Upper lobe of left lung (tissue), 6 donors: ENCODE measurements at places on chromosomes 6 and 20. TPM values are rescaled to one million over a fixed set of nuclear protein-coding genes. Genes with fewer than 3 reads are reported as not detected.
A peak's percentile ranks its signal among the peaks of the same experiment; 100 is the strongest.

- H3K4me1 ChIP-seq = no peaks in the 10 kb centered on the region
- DNase-seq = no peak
- no peaks in the 10 kb centered on the region for H3K36me3 ChIP-seq
- H3K27ac ChIP-seq = no peak overlapping the region
Observed at GRCh38 chr6:109202409-109203264, 107.3 kb downstream of the CEP57L1 start.

RMND1 gene
- 17.0 TPM for total RNA-seq

HSPA1A gene
- total RNA-seq = 80.7 TPM

- no peaks in the 10 kb centered on the region for H3K36me3 ChIP-seq
- H3K27ac ChIP-seq = no peak overlapping the region
- no peaks in the 10 kb centered on the region for H3K27me3 ChIP-seq
- no peak overlapping the region for H3K4me3 ChIP-seq
- no peaks in the 10 kb centered on the region for H3K4me1 ChIP-seq
Observed at GRCh38 chr6:135129136-135129856, 51.8 kb upstream of the MYB start.

SAMD5 gene
- 5.3 TPM for total RNA-seq

DNA sequence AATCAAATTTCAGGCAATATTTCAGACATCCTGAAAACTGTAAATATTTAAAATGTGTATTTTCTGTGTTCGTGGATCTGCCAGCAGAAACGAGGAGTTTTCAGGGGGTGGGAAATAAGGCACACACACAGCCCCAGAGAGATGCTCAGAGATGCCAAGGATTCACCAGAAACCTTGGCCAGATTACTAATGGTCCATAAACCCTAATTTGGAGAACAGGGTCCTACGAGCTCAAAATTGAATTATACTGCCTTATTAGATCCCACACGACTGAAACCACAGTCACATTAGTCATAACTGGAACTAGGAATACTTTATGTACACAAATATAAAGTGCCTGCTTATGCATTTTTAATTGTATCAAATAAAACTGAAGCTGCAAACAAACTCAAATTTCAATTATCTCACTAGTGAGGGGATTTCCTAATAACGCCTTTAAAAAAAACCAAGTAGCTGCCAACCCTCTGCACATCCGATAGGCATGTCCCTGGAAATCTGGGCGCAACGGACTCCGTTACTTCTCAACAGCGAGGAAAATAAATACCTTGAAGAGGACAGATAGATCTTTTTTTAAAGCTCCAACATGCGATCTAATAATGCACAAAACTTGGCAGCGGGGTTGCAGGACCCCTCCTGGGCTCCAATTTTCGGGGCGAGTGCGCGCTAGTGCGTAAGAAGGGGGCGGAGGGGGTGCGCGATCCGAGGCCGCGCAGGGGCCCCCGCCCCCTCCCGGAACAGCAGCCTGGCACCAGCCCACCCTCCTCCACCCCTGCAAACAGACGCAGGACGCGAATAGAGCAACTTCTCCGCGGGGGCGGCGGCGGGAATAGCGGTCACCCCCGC is 897 bp downstream of the CHD6 start:
- peaks cover 16% of the 10 kb centered on the region for H3K4me1 ChIP-seq
- peak overlapping the region; percentile 68 for H3K4me3 ChIP-seq
- peak; percentile 36 for DNase-seq
- no peak overlapping the region for H3K27ac ChIP-seq
- H3K27me3 ChIP-seq = no peaks in the 10 kb centered on the region

GRIK2 gene
- 1.2 TPM for total RNA-seq

GRCh38 chr6:30914854-30915590 is 984 bp downstream of the VARS2 start:
- H3K27me3 ChIP-seq = no peaks in the 10 kb centered on the region
- H3K27ac ChIP-seq = peak overlapping the region; percentile 94
- H3K4me1 ChIP-seq = peaks cover 28% of the 10 kb centered on the region
- H3K4me3 ChIP-seq = peak overlapping the region; percentile 79
- peaks cover 57% of the 10 kb centered on the region for H3K36me3 ChIP-seq

C20orf202 gene
- total RNA-seq = not detected

GRCh38 chr6:116208056-116208785 is 45.7 kb downstream of the TSPYL4 start:
- no peak overlapping the region for H3K27ac ChIP-seq
- H3K36me3 ChIP-seq = no peaks in the 10 kb centered on the region
- no peak overlapping the region for H3K4me3 ChIP-seq
- no peaks in the 10 kb centered on the region for H3K27me3 ChIP-seq
- DNase-seq = no peak
- H3K4me1 ChIP-seq = no peaks in the 10 kb centered on the region

DNA sequence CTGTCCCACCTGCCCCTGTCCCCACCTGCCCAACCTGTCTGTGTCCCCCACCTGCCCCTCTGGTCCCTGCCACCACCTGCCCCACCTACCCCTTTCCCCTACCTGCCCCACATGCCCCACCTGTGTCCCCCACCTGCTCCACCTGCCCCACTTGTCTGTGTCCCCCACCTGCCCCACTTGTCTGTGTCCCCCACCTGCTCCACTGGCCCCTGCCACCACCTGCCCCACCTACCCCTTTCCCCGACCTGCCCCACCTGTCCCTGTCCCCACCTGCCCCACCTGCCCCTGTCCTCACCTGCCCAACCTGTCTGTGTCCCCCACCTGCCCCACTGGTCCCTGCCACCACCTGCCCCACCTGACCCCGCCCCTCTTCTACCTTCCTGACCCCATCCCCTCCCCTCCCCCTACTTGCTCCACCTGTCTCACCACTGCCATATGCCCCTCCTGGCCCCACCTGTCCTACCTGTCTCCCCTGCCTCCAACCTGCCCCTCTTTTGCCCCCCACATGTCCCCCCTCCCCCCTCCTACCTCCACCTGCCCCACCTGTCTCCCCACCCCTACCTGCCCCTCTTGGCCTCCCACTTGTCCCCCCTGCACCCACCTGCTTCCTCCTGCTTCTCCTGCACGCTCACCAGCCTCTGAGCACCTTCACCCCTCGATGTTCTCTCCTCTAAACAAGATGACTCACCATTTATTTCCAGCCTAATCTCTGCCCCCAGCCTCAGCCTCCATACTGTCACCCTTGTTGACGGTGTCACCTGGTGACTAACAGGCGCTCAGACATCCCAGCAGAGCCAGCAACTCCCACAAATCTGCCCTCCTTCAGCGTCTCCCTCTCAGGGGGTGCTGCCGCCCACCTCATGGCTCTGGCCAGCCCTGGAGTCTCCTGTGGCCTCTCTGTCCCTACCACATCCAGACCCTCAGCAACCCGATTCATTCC is 5.6 kb upstream of the MYT1 start:
- H3K4me3 ChIP-seq = no peak overlapping the region
- H3K27me3 ChIP-seq = peaks cover 11% of the 10 kb centered on the region
- no peaks in the 10 kb centered on the region for H3K4me1 ChIP-seq
- no peaks in the 10 kb centered on the region for H3K36me3 ChIP-seq

MCCD1 gene
- total RNA-seq = not detected

DNA sequence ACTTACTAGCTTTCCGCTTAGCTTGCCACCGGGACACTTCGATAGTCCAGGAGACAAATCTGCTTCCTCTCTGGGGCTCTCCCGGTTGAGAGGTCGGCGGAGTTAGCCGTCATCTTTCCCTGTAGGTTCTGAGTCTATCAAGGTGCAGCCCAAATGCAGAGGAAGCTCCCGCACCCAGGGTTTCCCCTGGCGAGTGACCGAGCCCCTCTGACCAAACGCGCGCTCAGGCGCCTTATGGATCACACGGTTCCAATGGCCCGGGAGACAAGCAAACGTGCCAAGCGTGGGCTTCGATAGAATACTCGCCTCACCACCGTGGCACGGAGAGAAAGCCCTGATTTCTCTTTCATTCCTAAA is 15.8 kb upstream of the FOXC1 start:
- no peak for DNase-seq
- no peaks in the 10 kb centered on the region for H3K36me3 ChIP-seq
- H3K27me3 ChIP-seq = peaks cover 4% of the 10 kb centered on the region
- H3K4me3 ChIP-seq = no peak overlapping the region

GLP1R gene
- total RNA-seq = not detected

DNA sequence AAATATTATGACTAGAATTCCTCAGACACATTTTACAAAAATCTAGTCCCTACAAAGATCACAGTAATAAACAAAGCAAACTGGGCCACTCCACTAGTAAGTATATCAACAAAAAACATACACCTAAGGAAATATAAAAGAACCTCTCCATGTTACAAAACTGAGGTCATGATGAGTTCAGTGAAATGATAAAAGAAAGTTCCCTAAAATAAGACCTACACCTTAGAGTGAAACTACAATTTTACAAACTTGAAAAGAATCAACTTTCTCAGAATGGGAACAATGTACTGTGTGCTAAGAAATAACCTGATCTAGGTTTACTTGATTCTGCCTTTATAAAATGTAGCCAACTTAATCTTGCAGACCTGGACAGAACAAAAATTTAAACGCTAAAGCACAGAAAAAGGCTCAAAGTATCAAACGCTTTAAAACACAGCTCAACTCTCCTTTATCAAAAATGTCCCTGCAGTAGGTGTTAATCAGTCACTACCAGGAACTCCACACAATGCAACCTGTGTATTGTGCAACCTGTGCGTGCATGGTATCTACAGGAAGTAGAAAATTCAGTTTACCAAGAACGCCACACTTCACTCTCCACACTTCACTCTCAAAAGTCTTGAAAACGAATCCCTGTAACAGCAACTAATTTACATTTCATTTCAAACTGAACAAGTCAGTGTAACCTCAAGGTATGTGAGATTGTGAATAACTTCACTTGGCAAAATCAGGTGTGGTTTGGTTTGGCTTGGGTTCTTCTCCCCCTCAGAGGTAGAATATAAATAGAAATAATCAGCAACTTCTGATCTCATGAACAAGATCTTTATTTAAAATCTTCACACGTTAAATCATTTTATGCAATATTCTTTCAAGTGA is 1.8 kb downstream of the RALGAPA2 start:
- no peaks in the 10 kb centered on the region for H3K36me3 ChIP-seq
- H3K27ac ChIP-seq = peak overlapping the region; percentile 94
- DNase-seq = peak; percentile 90

ISM1 gene
- total RNA-seq = 2.2 TPM

ADAT2 gene
- 6.1 TPM for total RNA-seq

GRCh38 chr6:13278991-13279390 is 49.3 kb downstream of the TBC1D7 start:
- H3K27me3 ChIP-seq = no peaks in the 10 kb centered on the region
- H3K4me3 ChIP-seq = no peak overlapping the region
- no peak for DNase-seq
- no peak overlapping the region for H3K27ac ChIP-seq

GRCh38 chr6:84077645-84078044 is 44.1 kb downstream of the MRAP2 start:
- no peak for DNase-seq
- H3K27me3 ChIP-seq = no peaks in the 10 kb centered on the region
- H3K4me3 ChIP-seq = no peak overlapping the region
- no peaks in the 10 kb centered on the region for H3K4me1 ChIP-seq
- no peaks in the 10 kb centered on the region for H3K36me3 ChIP-seq

ARMC12 gene
- total RNA-seq = 0.79 TPM

HLA-DOB gene
- 5.2 TPM for total RNA-seq

- no peaks in the 10 kb centered on the region for H3K27me3 ChIP-seq
- H3K27ac ChIP-seq = no peak overlapping the region
- no peaks in the 10 kb centered on the region for H3K36me3 ChIP-seq
- no peak overlapping the region for H3K4me3 ChIP-seq
Observed at GRCh38 chr6:20172842-20173456, 39.3 kb downstream of the MBOAT1 start.

GRCh38 chr6:1515280-1515679 is 94.4 kb upstream of the FOXC1 start:
- H3K4me3 ChIP-seq = no peak overlapping the region
- no peaks in the 10 kb centered on the region for H3K27me3 ChIP-seq
- no peaks in the 10 kb centered on the region for H3K36me3 ChIP-seq
- H3K4me1 ChIP-seq = no peaks in the 10 kb centered on the region
- no peak for DNase-seq

SLC22A2 gene
- not detected for total RNA-seq

GRCh38 chr20:50425076-50425475 is 85.1 kb upstream of the PTPN1 start:
- H3K27ac ChIP-seq = no peak overlapping the region
- no peaks in the 10 kb centered on the region for H3K27me3 ChIP-seq
- DNase-seq = no peak
- no peak overlapping the region for H3K4me3 ChIP-seq

DNA sequence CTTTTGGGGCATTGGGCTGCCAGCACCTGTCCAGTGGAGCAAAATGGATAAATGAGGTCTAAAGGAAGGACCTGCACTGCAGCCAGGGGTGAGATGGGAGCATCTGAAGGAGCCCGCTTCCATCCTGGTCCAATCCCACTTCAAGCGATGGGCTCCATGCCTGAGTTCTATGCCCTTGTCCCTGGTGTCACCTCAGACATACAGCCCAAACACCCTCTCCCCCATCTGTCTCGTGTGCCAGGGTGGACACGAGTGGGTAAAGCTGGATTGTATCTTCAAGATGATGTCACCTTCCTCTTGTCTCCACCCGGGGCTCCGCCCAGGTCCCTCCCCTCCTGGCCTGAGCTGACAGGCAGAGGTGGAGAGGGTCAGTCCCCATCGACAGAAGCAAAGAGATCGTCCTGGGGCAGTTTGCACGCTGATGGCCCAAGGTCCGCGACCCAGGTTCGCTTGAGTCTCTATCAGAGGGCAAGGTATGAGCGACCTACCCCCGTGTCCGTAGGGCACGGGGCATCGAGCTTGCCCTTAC is 544 bp downstream of the SMIM29 start:
- DNase-seq = peak; percentile 82
- peaks cover 29% of the 10 kb centered on the region for H3K4me1 ChIP-seq
- H3K27ac ChIP-seq = peak overlapping the region; percentile 86
- H3K27me3 ChIP-seq = no peaks in the 10 kb centered on the region
- H3K4me3 ChIP-seq = peak overlapping the region; percentile 96
- H3K36me3 ChIP-seq = peaks cover 12% of the 10 kb centered on the region

- DNase-seq = no peak
- no peaks in the 10 kb centered on the region for H3K4me1 ChIP-seq
- no peak overlapping the region for H3K27ac ChIP-seq
- no peak overlapping the region for H3K4me3 ChIP-seq
- no peaks in the 10 kb centered on the region for H3K36me3 ChIP-seq
Observed at GRCh38 chr6:159360306-159360705, 191.1 kb downstream of the FNDC1 start.

EPB41L1 gene
- 83.0 TPM for total RNA-seq

GRCh38 chr6:13548500-13549210 is 25.7 kb upstream of the SIRT5 start:
- DNase-seq = no peak
- H3K4me3 ChIP-seq = no peak overlapping the region
- no peaks in the 10 kb centered on the region for H3K36me3 ChIP-seq
- H3K27ac ChIP-seq = no peak overlapping the region

DNA sequence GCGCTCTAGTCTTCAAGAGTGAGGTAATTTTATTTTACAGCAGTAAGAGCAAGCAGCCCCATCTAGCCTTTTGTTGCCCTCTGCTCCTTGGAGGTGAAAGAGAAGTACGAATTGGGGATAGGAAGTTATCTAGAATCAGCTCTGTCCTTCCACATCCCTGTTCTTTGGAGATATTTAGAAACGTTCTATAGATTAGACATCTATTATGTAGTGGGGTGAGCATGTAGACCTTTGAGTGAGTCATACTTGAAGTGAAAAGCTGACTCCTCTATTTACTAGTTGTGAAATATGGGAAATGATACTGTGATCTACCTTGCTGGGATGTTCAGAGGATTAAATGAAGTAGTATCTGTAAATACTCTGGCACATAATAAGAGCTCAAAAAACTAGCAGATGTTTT is 36.0 kb upstream of the SLC35D3 start:
- H3K27ac ChIP-seq = no peak overlapping the region
- H3K36me3 ChIP-seq = no peaks in the 10 kb centered on the region
- no peak for DNase-seq
- H3K27me3 ChIP-seq = no peaks in the 10 kb centered on the region

ZNF391 gene
- total RNA-seq = 4.2 TPM

- no peak overlapping the region for H3K27ac ChIP-seq
- H3K27me3 ChIP-seq = no peaks in the 10 kb centered on the region
- no peak overlapping the region for H3K4me3 ChIP-seq
Observed at GRCh38 chr6:139490482-139490881, 116.0 kb upstream of the CITED2 start.
